Liver (tissue), 10 donors: ENCODE measurements at places on chromosomes 3 and 15. TPM values are rescaled to one million over a fixed set of nuclear protein-coding genes. Genes with fewer than 3 reads are reported as not detected.

NUSAP1 gene
- 7.4 TPM for total RNA-seq

FBXL22 gene
- 0.19 TPM for total RNA-seq

GOLGA8T gene
- 0.19 TPM for total RNA-seq

CCDC66 gene
- 23.3 TPM for total RNA-seq

LRTM1 gene
- total RNA-seq: not detected

ALPK3 gene
- total RNA-seq: 10.0 TPM

XPC gene
- 26.7 TPM for total RNA-seq

KLHL40 gene
- total RNA-seq: not detected

TMEM42 gene
- 9.0 TPM for total RNA-seq

TMOD2 gene
- 1.6 TPM for total RNA-seq

ONECUT1 gene
- total RNA-seq: 51.0 TPM

GRAMD2A gene
- total RNA-seq: not detected

HRG gene
- 139 TPM for total RNA-seq

ADAMTS7 gene
- 2.4 TPM for total RNA-seq

MFN1 gene
- 31.9 TPM for total RNA-seq

DAZL gene
- not detected for total RNA-seq

SLC9A9 gene
- 8.6 TPM for total RNA-seq

EIF4E3 gene
- total RNA-seq: 3.7 TPM

NMNAT3 gene
- total RNA-seq: 3.5 TPM

CLDN11 gene
- 0.28 TPM for total RNA-seq

MYO5A gene
- total RNA-seq: 7.1 TPM

CLK3 gene
- 35.1 TPM for total RNA-seq

GPR27 gene
- total RNA-seq: 0.65 TPM

TIMP4 gene
- 0.70 TPM for total RNA-seq

SH3GL3 gene
- 0.23 TPM for total RNA-seq

SLC2A2 gene
- total RNA-seq: 434 TPM

CACNA2D3 gene
- total RNA-seq: 0.08 TPM

KIF15 gene
- under 0.01 TPM for total RNA-seq
